ENCODE measurements at places on chromosomes 11 and 22.

DNA sequence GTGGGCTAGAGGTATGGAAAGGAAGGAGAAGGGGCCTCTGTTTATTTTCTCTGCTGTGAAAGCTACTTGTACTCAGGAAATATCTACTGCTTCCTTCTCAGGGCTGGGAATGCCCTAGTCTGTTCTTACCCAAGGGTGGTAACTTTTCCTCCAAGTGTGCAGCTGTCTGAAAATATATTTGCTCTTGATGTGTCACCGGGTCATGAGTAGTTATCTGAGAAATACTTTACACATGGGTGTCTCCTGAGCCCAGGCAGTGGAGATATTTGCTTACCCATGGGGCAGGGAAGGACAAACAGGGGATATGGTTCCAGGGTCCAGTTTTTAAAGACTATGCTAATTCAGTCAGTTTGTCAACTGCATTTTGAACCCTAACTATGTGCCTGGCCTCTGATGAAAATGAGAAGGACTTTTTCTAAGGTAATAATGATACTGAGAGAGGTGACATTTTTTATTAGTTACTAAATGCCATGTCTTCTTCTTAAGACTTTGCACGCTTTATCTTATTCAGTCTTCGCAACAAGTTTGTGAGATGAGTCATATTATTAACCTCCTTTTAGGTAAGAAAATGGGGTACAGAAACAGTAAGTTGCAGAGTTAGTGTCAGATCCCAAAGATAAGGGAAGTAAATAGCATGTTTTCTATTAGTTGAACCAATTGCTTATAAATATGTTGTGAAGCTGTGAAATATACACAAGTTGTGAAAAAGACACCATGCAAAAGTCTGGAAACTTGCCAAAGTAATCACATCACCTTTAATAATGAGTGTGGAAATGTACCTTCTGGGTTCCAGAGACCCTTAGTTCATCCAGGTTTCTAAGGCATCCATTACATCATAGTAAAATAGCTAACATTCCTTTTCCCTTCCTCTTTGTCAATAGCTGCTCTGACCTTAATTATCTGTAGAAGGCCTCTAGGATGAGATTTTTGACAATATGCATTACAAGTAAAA is 22.9 kb downstream of the SYTL2 start:
- DNase-seq, result no peak

- no peak for DNase-seq
Observed at GRCh38 chr11:128627666-128628324, 40.4 kb upstream of the ETS1 start.

- no peak for DNase-seq
Observed at GRCh38 chr11:114847306-114847975, 169.1 kb downstream of the NXPE2 start.

GRCh38 chr22:46110215-46110614 is 40.1 kb upstream of the PPARA start:
- no peak for DNase-seq

- DNase-seq, result no peak
Observed at GRCh38 chr11:129729823-129730222, 85.8 kb upstream of the TMEM45B start.

- DNase-seq, result no peak
Observed at GRCh38 chr11:65310736-65311135, 3.9 kb upstream of the CDC42EP2 start.

GRCh38 chr11:129998107-129998506 is 4.5 kb downstream of the PRDM10 start:
- DNase-seq, result no peak

DNA sequence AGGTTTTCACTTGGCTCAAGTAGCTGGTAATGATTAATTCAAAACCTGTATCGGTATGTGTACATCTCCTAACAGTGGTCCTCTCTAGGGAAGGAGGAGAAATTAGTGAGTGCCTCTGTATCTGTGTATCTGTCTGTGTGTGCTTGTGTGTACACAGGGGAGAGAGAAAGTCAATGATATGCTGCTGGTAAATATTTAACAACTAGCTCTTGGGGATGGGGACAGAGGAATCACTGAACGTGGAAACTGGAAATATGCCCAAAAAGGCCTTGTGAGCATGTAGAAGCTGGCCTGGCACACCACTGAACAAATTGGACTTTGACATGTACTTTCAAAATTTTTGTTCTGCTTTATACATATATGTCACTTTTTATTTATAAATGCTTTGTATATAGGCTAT is 214.0 kb upstream of the SYN3 start:
- DNase-seq, result no peak

GRCh38 chr11:87275176-87275575 is 237.4 kb downstream of the TMEM135 start:
- DNase-seq, result no peak

Data from T-helper 2 cell (primary cell).